ENCODE measurements at places on chromosomes 16 and 17. TPM values are rescaled to one million over a fixed set of nuclear protein-coding genes. Genes with fewer than 3 reads are reported as not detected.

The TSPAN10 gene
- total RNA-seq: 0.22 TPM

The ESRP2 gene
- 0.61 TPM for total RNA-seq

The TMEM88 gene
- total RNA-seq: 18.5 TPM

The NFATC3 gene
- total RNA-seq: 23.7 TPM

The GPRC5B gene
- total RNA-seq: 17.2 TPM

The MYH1 gene
- total RNA-seq: not detected

The SPECC1 gene
- total RNA-seq: 177 TPM

The SLC38A8 gene
- total RNA-seq: not detected

The CEP295NL gene
- 0.81 TPM for total RNA-seq

The TSPOAP1 gene
- total RNA-seq: 23.0 TPM

The KRTAP16-1 gene
- total RNA-seq: not detected

The FBXW10B gene
- not detected for total RNA-seq

The MT1E gene
- 2.0 TPM for total RNA-seq

The CLEC18A gene
- total RNA-seq: 0.82 TPM

The TBC1D3 gene
- total RNA-seq: not detected

The PTX4 gene
- total RNA-seq: not detected

The CACNG5 gene
- total RNA-seq: 3.3 TPM

The KRTAP1-3 gene
- not detected for total RNA-seq

The ZNF23 gene
- 31.2 TPM for total RNA-seq

The CCL4L2 gene
- 0.81 TPM for total RNA-seq

Measured in motor neuron (in vitro differentiated cells).